ENCODE measurements at places on chromosomes 13 and 19.

- DNase-seq = no peak
Observed at GRCh38 chr13:94726425-94726824, 14.1 kb upstream of the SOX21 start.

DNA sequence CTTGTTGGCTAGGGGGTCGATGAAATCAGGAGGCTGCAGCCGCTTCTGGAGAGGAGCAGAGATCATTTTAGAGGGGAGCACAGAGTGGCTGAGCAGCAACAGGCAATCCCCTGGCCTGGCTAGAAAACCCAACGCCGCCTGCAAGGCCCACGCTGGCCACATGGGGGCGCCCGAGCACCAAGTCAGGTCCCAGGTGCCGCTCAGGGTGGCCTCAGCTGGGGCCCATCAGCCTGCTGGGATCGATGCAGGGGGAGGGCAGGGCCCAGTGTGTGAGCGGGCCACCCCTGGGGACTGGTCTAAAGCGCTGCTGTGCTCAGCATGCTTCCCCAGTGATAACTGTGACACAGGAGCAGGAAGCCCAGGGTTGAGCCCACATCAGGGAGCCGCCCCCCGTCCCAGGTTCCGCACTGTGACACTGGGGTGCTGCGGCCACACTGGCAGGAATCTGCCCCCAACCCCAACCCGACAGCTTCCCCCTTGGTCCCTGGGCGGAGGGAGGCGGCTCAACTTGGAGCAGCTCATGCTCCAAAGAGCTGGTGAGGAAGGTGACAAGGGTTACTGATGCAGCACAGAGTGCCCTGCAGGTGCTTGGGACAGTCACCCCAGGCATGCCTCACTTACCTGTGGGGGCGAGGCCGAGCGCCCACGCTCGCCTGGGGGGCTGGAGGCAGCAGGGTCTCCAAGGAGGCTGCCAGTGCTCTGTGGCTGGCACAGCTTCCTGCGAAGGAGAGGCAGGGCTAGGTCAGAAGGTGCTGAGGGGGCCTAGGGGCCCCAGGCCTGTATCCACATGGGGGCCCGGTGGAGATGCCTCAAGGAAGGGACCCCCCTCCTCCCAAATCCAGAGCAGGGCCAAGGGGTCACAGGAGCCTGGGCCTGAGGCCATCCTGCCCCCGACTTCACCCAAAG, 13.3 kb upstream of the ISYNA1 start:
- peak; percentile 95 for DNase-seq

- DNase-seq = no peak
Observed at GRCh38 chr13:52961256-52961910, 67.2 kb upstream of the OLFM4 start.

DNA sequence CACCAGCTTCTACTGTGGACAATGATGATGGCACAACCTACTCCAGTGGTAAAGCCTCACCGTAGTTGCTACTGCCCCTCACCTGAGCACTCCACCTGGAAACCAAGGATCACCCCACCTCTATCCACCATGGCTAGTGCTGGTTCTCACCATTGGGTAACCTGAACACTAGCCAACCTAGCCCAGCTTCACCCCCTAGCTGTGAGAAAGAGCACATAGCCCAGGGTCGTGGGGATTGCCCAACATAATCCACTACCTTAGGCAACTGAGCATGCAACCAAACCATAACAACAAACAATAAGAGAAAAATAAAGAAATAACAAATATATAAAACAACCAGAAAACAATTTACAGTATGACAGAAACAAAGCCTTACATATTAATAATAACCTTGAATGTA, 560.1 kb downstream of the DIAPH3 start:
- no peak for DNase-seq

GRCh38 chr13:22198641-22199217, 527.9 kb downstream of the FGF9 start:
- DNase-seq = no peak

GRCh38 chr19:10583036-10583776, 3.9 kb downstream of the AP1M2 start:
- DNase-seq = no peak

DNA sequence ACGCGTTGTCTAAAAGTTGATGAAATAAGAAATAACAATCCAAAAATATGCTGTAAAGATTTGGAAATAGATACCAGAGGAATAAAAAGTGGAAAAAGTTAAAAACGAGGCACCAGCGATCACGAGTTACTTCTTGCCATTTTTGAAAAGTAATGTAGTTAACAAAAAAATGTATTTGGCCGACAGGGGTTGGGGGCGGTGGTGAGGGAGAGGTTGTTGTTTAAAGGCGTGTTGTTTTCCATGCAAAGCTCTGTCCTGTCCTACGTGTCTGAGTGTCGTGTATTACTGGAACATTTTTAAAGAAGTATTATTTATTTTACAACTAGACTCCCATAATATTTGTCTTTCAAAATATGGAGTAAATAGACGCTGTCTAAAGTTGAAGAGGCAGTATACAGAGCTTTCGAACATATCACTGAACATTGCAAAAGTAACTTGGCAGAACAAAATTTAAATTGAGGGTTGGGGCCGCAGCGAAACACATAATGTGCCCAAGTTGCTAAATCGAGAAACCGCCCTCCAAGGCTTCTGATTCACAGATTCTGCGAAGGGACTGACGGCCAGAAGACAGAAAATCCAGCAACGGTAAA, 823 bp downstream of the FBXO17 start:
- DNase-seq = no peak

- no peak for DNase-seq
Observed at GRCh38 chr13:71079638-71080037, 787.4 kb downstream of the DACH1 start.

GRCh38 chr13:79222427-79223205, 183.4 kb downstream of the RBM26 start:
- no peak for DNase-seq

GRCh38 chr13:86710896-86711295, 911.7 kb upstream of the SLITRK6 start:
- DNase-seq = no peak

DNA sequence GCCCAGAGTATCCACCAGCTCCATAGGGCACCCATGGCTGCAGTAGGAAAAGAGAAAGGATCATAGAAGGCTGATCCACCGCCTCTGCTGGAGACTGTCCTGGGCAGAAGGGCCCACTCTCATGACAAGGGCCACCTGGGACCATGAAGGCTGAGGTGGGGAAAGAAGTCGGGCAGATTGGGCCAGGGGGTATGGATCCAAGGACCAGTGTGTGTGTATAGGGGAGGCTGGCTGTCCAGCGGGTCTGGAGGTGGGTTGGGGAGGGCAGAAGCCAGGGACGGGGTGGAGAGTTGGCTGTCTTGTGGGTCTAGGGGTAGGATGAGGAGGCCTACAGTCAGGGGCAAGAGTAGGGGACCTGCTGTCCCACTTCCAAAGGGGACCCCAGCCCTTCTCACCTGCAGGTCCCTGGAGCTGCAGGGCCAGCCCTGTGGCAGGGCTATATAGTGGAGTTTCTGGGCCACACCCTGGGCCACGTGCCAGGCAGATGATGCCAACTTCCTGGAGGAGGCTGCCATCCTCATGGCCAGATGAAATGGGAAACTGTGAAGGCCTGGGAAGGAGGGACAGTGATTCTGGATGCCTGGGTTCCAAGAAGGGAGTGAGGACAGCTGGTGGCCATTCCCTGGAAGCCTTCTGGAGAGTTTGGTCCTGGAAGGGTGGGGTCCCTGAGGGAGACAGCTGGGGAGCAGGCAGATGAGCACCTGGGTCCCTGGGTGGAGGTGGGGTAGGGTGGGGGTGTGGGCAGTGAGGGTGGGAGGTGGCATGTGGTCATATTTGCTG, at the start of gene FCGBP:
FCGBP (minus strand) TSS at position 51 of the 780 bp plus-strand sequence.
- peak; percentile 19 for DNase-seq

DNA sequence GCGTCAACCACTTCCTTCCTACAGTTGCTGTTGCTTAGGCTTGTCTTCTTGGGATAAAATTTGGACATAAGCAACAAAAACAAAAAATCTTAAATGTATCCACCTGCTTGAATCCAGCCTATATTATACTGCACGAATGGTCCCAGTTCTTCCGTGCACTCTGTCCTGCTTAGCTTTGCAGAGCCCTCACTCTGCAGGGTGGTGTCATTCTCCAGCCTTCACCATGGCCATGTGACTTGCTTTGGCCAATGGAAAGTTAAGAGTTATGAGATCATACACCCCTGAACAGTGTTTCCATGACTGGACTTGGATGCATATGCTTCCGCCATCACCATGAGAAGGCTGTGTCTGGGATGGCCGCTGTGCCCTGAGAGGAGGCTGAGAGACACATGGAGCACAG, 27.4 kb upstream of the SACS start:
- no peak for DNase-seq

- DNase-seq = no peak
Observed at GRCh38 chr13:99481366-99481765, 19.9 kb upstream of the TM9SF2 start.

DNA sequence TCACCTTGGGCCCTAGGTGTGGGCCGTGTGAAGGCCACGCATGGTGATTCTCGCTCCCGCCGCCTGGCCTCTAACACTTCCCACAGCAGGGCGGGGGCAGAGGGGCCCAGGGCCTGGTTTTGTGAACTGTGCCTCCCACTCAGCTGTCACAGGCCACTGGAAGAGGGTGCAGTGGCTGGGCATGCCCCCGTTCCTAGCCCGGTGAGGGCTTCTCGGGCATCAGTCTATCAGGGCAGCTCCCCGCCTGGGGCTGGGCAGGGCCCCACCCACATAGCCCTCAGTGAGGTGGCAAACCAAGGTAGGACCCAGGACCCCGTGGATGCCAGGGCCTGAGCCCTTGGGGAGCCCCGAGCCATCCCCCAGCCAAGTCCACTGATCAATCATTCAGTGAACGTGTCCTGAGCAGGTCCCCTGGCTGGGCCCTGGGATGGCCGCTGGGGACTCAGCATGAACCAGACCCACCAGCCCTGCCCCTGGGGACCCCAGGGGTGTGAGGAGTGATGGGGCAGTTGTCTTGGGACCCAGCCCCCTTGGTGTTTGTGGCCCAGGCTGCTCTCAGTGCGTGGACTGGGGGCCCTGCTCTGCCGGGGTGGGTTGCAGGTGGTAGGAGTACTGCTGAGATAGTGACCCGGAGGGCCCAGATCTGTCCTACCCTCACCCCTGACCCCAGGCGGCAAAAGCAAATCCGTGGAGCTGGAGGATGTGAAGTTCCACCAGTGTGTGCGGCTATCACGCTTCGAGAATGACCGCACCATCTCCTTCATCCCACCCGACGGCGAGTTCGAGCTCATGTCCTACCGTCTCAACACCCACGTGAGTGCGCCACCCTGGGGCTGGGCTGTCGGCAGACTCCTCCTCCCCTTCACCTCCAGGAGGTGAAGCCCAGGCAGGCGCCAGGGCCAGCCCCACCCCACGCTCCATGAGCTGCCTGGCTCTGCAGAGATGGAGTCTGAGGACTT, 29.4 kb downstream of the AP1M1 start:
- no peak for DNase-seq

GRCh38 chr19:28294395-28294794, 918.6 kb downstream of the UQCRFS1 start:
- DNase-seq = no peak

- DNase-seq = no peak
Observed at GRCh38 chr19:13083627-13084026, 19.0 kb downstream of the LYL1 start.

DNA sequence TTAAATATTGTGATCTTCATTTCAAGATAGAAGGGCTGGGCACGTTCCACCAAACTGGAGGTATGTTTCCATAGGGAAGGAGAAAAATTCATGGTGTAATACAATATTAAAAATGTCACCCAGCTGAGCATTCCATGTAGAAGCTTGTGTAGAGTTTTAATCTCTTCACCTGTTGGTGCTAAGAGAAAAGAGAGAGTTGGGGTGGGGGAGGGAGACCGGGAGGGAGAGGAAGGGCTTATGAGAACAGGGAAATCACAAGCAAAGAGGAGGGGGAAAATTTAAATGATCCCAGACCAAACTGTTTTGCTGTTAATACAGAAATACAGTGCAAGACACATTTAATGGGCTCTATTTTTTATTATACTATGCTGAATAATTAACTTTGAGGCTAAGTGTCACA, 345.8 kb downstream of the ZNF536 start:
- DNase-seq = no peak

- no peak for DNase-seq
Observed at GRCh38 chr13:21230516-21230915, 54.1 kb downstream of the MRPL57 start.

- no peak for DNase-seq
Observed at GRCh38 chr19:42291435-42291810, 10.5 kb upstream of the PRR19 start.

- DNase-seq = no peak
Observed at GRCh38 chr13:95957331-95957730, 95.9 kb downstream of the UGGT2 start.

- peak; percentile 87 for DNase-seq
Observed at GRCh38 chr19:6772028-6772865, at the start of gene VAV1. TSS of gene VAV1 (plus strand) at chr19:6772708. CDS start at chr19:6772808, 100 bp downstream.

GRCh38 chr19:11291991-11292390, 4.0 kb upstream of the TSPAN16 start:
- DNase-seq = no peak

- peak; percentile 27 for DNase-seq
Observed at GRCh38 chr19:46924874-46925547, 64.2 kb downstream of the ARHGAP35 start.

DNA sequence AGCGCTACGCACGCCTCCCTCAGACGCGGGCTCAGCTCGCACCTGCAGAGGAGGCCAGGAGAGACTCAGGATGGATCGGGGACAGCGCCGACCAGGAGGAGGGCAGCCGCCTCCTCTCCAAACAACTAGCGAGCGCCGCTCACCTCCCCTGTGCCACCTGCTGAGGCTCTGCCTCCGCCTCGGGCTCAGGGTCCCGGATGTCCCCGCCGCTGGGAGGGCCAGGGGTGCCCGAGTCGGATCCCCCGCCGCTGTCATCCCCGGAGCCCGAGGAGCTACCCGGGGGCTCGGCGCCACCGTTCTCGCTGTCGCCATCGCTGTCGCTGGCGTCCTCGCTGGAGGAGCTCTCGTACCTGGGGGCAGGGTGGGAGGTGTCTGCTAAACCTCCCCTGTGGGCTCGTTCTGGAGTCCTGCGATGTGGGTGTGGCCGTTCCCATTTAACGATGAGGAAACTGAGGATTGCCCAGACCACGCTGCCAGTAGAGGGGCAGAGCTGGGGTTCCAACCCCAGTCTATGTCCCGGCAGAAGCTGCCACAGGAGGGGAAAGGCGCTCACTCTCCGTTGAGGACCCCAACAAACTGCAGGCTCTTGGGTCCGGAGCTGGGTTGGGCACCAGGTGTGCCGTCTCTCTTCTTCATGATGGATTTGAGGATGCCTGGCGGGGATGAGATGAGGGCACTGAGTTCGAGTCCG, 9.2 kb downstream of the KANK3 start:
- DNase-seq = no peak

GRCh38 chr19:40530091-40530901, 46.4 kb upstream of the SHKBP1 start:
- no peak for DNase-seq

GRCh38 chr13:100175078-100175802, 86.3 kb downstream of the PCCA start:
- DNase-seq = no peak

DNA sequence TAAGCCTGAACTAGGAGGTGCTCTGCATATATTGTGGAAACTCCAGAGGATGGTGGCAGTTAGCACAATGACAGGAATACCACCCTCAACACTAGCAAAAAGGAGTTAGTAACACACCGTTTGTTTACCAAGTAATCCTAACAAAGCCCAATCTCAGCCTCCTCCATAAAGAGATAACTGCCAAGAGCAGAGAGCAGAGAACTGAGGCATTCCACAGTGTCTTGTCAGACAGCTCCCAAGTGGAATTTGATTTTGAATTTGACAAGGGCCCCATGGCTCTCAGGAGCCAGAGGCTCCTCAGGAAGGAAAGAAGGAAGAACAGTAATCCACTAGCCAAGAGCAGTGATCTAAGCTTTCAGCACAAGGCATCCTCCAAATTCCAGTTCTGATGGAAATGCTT, 298.6 kb downstream of the DCLK1 start:
- no peak for DNase-seq

GRCh38 chr13:112685896-112686295, 3.9 kb upstream of the ATP11A start:
- no peak for DNase-seq

GRCh38 chr19:44113138-44113783, at the start of gene ZNF225:
TSS of gene ZNF225 (plus strand) at chr19:44113399. CDS start at chr19:44115828, 2,429 bp downstream.
- peak; percentile 88 for DNase-seq

Data from activated T-cell treated with anti-CD3 and anti-CD28 coated beads, Interleukin-2, amount 50 U/mL, for 48 hours (primary cell).